ENCODE measurements at places on chromosomes 7 and 10.

DNA sequence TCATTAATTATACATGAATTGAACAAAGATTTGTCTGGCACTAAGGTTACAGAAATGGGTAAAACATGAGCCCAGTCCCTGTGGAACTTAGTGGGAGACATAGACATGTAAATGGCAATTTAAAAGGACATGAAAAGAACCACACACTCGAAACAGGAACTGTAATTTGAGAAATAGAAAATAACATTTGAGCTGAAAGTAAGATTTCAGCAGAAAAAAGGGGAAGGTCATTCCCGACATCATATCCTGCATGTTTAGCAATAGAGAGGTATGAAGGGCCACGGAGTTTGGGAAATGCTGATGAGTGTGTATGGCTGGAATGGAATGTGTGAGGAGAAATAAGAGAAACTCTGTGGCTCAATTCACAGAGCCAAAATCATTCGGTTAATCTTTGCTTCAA lies 175.4 kb upstream of the AHR start:
- peak; percentile 71 for DNase-seq

GRCh38 chr10:3825862-3826351 lies 40.9 kb upstream of the KLF6 start:
- DNase-seq, result peak; percentile 59

GRCh38 chr7:151313857-151314256 lies 27.8 kb upstream of the NUB1 start:
- no peak for DNase-seq

GRCh38 chr7:140676306-140676705 lies 3.6 kb downstream of the ADCK2 start:
- no peak for DNase-seq

- DNase-seq, result peak; percentile 80
Observed at GRCh38 chr7:40542982-40543741, 408.4 kb downstream of the SUGCT start.

- DNase-seq, result peak; percentile 55
Observed at GRCh38 chr10:119268871-119269506, 61.6 kb downstream of the GRK5 start.

DNA sequence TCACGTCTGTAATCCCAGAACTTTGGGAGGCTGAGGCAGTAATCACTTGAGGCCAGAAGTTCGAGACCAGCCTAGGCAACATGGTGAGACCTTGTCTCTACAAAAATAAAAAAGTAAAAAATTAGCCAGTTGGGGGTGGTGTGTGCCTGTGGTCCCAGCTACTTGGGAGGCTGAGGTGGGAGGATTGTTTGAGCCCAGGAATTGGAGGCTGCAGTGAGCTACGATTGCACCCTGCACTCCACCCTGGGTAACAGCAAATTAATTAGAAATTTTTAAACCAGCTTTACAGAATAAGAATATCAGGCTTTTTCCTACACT lies 136.0 kb downstream of the EPC1 start:
- DNase-seq, result no peak

DNA sequence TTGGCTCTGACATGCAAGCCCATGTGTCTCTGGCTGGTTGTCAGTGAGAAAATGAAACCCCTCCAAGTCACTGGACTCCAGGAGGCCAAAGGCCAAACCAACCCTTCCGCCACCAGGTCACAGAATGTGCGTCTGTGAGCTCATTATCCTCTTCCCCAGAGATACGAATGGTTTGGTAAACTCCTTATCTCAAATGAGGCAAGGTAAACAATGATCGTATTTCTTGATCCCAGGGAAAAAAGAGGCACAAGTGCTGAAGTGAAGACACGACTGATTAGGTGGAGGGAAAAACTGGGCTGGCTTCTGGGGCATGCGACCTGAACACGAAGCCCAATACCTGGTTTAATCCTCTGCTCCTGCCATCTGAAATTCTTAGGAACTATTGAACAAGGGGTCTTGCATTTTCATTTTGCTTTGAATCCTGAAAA lies 70.6 kb upstream of the ARID5B start:
- no peak for DNase-seq

GRCh38 chr10:10722422-10722821 lies 295.2 kb upstream of the CELF2 start:
- DNase-seq, result peak; percentile 54

DNA sequence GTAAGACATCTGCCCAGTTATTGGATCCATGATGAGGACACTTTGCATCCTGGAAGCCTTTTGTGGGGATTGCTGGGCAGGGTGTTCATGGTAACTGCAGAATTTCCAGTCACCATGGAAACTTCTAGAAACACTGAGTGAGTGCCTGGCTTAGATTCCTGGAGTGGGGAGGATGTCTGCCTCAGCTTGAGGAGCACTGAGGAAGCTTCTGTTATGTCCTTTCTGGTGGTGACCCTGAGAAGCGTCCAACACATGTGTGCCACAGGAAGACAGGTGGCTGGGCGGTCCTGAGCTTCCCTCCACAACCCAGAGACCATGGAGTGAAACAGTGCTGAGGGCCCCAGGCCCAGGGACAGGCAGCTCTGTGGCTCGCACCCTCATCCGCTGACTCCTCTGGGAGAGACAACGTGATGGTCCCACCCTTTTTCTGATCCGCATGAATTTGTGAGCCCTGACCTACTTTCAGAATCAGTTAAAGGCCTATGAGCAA lies 191.8 kb upstream of the CXCL12 start:
- DNase-seq, result peak; percentile 87

GRCh38 chr10:90321132-90321816 lies 536.6 kb downstream of the HTR7 start:
- no peak for DNase-seq

DNA sequence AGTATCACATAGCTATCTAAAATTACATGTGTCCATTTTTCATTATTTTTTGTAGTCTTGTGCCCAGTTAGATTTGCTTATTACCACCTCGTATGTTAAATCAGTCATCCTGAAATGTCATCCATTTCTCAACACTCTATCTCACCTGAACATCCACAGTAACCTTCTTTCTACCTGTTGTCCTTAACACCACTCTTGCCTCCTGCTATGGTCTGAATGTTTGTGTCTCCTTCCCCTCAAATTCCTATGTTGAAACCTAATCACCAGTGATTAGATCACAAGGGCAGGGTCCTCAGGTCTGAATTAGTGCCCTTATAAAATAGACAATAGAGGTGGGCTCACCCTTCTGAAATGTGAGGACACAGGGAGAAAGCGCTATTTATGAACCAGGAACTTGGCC lies 80.2 kb upstream of the ASAH2 start:
- DNase-seq, result no peak

- DNase-seq, result no peak
Observed at GRCh38 chr10:37831495-37832333, 25.7 kb downstream of the ZNF248 start.

DNA sequence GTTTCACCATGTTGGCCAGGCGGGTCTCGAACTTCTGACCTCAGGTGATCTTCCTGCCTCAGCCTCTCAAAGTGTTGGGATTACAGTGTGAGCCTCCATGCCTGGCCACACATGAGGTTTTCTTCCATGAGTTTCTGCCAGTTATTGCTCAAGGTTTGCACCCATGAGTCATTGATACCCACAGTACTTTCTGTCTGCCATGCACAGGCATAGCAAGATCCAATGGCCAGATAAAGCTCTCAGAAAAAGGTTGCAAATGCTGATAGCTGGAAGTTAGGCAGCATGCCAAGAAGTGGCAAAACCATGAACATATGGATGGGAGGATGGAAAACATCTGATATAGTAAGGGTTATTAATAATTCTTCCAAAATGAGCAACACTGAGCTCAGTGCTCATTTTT lies 298.7 kb upstream of the NRG3 start:
- no peak for DNase-seq
